H7 (cell line): ENCODE measurements at places on chromosomes 12 and 14.
A peak's percentile ranks its signal among the peaks of the same experiment; 100 is the strongest.

DNA sequence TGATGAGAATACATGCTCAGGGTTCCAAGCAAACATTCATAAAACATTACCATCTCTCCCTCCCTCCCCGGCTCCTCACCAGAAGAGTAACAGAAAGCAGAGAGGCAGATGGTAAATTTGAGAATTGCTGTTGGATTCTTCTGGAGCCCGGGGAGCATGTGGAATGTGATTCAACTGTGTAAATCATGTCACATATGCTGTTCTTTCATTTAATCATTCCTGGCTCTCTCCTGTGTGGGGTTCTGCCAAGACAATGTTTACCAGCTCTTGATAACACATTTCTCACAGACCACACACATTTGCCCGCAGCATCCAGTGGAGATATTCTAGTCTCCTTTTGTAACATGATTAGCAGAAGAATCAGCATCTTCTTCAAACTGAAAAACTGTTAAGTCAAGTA lies 23.4 kb upstream of the NR2C1 start:
- DNase-seq = no peak

DNA sequence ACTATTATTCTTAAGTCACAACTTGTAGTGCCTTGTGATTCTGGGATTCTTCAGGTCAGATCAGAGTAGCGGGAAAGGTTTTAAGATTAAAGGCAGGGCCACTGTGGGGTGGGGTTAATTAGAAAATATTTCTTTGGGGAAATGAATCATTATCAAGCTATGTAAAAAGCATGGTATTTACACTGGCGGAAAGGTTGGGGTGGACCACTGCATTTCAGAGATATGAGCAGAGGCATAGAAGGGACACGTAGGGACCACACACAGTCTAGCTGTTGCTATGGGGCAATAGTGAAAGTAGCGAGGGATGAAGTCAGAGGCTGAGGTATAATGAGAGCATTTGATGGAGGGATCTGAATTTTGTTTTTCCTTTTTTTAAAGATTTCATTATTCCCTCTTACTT lies 31.7 kb upstream of the KCNH3 start:
- DNase-seq = no peak

DNA sequence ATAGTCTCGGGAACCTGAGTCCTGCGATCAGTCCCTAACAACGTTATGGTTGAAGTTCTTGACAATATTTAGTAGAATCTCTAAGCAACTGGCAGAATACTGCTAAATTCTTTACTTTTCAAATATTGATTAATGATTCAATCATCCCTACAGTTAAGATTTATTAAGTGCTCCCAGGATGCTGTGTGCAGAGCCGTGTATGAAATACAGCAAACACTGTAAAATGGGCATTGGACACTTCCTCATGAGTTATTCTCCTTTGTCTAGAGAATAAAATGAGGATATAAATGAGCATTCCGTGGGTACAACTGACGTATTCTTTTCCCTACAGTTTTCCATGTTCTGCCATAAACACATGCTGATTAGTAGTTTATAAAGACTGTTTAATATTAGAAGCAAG lies 372.4 kb downstream of the TMTC2 start:
- no peak for DNase-seq

- DNase-seq = no peak
Observed at GRCh38 chr12:10867381-10867780, 16.7 kb downstream of the PRH1 start.

GRCh38 chr12:69583203-69583602 lies 2.1 kb upstream of the CCT2 start:
- peak; percentile 64 for DNase-seq

DNA sequence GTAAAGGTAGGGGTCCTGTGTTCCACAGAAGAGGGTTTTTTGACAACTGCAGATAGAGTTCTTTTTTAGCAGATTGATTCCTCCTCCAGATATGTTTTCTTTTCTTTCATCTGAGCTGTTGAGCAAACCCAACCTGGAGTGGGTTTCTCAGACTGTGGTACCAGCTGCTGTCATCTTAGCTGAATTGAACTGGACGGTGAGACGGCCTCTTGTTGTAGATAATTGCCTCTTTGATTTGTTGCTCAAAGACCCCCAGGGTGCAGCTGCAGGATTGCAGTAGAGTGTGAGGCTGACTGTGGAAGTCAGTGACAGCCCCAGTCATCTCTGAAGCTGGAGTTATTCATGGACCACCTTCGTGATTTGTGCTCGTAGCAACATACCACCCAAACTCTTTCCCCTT lies 317.7 kb downstream of the AACS start:
- DNase-seq = no peak

DNA sequence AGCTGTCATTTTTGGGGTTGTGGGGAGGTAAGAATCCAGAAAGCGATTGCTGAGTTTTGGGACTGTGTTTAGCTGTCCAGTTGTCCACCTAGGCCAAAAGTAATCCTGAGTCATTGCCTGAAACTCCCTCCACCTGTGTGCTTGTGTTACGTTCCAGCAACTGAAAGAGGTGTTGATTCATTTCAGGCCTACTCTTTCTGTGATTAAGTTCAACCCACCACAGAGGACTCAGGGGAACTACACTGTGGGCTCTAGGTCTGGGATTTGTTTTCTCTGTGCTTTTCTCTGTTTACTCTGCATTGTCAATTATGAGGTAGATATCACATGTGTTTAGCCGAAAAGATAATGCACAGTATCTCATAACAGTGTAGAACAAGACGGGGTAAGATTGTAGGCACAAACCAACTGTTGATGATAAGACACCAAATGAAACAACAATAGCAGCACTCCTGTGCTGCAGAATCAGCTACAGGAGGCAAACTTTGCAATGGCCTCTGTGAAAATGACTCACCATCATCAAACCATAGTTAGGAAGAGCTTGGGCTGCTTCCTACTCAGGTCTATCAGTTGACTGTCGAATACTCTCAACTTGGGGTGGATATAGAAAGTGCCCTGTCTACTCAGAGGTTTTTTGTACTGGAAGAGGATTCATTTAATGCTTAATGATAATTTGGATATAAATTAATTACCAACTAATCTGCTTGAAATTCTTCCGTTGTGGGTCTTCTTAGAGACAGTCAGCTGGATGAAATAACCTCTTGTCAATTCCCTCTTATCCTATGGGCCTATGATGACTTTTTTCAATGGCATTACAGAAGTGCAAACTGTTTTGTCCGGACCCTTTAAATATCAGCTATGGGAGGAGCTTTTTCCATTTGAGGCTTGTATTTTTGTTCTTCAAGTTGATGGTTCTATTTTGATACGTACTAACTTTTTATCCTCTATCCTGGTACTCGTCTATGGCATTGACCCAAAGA lies 385.9 kb downstream of the BMP4 start:
- DNase-seq = no peak

GRCh38 chr14:56868660-56869059 lies 58.4 kb upstream of the OTX2 start:
- no peak for DNase-seq

DNA sequence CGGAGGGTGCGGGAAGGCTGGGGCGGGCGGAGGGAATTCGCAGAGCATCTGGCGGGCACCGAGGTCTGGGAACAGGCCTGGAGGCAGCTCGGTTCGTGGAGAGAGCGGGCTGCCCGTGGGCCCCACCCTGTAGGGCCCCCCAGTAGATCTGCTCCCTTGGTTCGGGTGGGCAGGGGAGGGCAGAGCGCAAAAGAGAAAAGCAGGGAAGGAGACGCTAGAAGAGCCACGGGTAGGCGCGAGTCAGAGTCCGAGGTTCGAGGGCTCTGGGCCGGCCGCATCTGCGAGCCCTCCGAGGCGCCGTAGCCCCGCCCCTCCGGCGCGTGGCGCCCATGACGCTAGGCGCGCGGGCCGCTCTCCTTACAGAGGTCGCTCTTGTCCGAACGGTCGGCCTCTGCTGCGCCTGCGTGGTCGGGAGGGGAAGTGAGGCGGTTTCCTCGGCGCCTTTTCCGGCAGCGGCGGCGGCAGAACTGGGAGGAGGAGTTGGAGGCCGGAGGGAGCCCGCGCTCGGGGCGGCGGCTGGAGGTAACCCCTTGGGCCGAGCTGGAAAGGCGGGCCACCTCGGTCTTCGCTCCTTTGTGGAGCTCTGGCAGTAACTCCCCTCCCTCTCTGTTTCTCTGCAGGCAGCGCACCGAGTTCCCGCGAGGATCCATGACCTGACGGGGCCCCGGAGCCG lies at the start of gene ARF6:
ARF6 (plus strand) TSS at position 447 of the 673 bp plus-strand sequence. CDS start 655 bp downstream, outside the sequence.
- DNase-seq = peak; percentile 97

DNA sequence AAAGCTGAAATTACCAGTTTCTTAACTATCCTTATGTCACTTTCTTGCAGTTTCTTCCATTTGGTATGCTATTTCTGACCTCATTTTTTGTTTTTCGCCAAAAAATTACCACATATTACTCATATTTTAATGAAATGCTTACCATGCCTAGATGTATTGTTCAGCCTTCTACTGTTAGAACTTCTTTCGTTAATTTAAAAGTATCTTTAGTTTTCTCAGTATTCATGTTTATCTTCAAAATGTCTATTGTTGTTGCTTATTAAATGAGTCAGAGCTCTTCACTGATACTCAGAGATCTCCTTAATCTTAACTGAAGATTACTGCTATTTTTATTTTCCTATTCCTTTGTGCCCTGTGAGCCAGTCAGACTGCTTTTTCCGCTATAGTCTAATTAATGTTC lies 20.5 kb downstream of the RAP1B start:
- DNase-seq = no peak

GRCh38 chr12:15897433-15897832 lies 13.7 kb upstream of the DERA start:
- no peak for DNase-seq

DNA sequence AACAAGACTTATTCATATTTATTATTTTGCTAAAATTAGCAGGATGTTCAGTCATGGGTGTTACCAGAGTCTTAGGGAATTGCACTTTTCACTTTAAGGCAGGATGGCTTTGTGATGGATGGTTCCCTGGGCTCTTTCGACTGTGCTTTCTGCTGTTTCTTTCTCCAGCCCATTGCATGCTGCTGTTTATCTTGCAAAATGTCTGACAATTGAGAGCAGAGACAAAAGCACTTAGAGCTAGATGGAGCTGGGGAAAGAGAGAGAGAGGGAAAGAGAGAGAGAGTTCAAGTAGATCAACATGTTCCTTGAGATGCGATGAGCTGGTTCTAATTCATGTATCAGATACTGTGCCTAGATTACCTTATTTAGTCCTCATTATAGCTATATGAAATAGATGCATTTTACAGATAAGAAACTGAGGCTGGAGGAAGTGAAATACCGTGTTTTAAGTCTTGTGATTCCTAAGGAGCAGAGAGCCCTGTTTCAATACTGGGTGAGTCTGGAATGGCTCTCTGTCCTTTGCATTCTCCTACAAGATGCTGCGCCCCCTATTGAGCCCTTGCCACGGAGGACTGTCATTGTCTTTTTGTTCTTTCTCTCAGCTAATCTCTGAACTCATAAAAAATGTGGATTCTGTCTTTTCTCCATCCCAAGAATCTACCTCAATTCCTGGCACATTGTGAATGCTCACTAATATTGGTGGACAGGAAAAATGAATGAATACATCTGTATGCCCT lies 227.9 kb downstream of the ALG10B start:
- peak; percentile 3 for DNase-seq

- no peak for DNase-seq
Observed at GRCh38 chr12:87991483-87991882, 37.7 kb downstream of the C12orf50 start.

DNA sequence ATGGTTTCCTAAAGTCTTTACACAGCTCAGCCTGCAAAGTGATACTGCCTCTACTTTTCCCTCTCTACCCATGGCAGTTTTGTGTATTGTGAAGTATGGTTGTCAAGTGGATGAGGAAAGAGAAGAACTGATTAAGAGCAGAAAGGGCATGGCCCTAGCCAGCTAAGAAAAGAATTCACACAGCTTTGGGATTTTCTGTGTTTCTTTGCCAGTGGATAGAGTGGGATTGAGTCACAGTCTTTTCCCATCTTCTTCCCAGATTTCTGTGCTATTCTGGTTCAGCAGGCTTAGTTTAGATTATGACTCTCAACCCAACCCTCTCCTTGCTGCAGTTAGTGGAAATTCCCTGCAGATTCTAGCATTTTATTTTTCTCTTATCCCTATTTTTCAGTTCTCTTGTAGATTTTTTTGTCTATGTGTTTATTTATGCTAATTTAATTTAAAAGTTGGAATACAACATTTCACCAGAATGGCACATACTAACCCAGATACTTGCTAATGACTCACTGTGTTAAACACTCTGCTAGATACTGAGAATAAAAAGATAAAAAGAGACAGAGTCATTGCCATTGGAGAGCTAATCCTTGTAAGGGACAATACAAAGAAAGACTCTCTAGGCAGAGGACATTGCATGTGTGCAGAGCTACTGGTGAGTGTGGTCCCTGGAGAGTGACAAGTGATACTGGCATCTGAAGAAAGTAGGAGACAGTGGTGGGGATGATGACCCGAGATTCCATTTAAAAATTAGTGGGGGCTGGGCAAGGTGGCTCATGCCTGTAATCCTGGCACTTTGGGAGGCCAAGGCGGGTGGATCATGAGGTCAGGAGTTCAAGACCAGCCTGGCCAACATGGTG lies 106.3 kb downstream of the ST8SIA1 start:
- DNase-seq = no peak

DNA sequence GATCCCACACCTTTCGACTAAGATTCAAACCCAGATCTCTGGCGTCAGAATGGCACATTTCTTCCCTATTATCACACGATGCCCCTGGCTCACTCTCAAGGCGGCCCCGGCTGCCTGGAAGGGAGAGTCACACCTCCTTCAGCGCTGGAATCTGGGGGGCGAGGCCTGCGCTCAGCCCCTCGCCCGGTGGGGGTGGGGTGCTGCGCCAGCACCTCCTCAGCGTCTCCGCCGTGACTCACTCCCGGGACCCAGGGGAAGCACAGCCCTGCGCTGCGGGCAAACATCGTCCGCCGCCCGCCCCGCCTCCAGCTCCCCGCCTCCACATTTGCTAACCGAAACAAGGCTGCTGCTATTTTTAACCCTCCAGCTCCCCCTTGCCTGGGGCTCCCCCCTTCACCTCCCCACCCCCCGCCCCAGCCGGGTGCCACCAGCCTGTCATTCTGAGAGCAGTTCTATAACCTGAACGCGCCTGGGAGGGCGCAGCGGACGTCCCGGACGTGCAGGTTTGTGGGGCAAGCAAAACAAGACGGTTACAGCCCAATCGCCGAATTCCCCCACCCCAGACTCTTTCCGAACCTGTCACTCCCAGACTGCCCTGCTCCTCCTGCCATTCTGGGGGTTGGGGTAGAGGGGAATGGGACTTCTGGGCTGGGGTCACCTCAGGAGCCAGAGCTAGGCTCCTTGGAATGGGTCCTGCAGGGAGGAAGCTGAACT lies 6.7 kb downstream of the HDAC7 start:
- peak; percentile 96 for DNase-seq

- peak; percentile 69 for DNase-seq
Observed at GRCh38 chr12:68406134-68406576, 74.0 kb upstream of the MDM1 start.

DNA sequence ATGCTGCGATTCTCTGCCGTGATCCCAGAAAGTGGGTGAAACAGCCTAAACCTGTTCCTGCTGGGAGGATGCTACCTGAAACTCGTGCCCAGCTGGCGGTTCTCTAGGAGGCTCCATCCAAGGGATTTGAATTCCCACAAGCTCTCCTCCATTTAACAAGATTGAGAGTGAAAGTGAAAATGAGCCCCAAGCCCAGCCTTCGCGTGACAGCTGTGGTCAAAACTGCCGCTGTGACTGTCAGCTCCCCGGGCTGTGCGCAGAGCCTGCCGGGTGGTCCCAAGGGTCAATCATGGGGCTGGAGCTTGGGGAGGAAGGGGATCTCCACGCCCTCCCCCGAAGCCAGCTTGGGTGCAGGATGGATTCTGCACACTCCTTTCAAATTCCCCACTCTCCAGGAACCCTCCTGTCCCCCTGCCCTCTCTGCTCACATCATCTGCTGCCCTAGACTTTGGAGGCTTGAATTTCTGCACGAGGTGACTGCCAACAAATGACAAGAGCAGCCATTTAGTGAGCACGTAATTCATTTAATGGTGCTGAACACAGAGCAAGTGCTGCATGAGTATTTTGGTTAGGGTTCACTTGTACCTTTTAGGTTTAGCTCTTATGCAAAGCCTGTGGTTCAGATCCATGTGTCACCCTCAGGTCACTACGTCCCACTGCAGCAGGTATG lies 5.3 kb downstream of the ASB2 start:
- DNase-seq = no peak
